ENCODE measurements at places on chromosomes 6 and 20.

DNA sequence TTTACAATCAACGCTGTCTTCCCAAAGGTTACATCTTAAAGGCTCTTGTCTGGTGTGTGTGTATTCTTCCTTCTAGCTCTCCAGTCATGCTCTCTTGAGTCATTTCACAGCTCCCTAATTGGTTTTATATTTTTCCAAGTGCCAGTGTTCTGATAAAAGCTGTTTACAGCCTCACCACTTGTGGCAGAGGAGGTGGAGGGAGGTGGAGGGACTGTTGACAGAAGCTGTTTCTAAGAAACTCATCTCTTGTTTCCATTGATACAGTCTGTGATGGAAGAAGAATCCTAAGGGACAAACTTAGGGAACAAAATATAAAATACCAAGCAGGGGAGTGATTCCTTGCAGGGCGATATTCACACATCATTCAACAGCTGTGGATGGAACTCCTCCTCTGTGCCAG, 64.0 kb downstream of the QRSL1 start:
- DNase-seq, result no peak

DNA sequence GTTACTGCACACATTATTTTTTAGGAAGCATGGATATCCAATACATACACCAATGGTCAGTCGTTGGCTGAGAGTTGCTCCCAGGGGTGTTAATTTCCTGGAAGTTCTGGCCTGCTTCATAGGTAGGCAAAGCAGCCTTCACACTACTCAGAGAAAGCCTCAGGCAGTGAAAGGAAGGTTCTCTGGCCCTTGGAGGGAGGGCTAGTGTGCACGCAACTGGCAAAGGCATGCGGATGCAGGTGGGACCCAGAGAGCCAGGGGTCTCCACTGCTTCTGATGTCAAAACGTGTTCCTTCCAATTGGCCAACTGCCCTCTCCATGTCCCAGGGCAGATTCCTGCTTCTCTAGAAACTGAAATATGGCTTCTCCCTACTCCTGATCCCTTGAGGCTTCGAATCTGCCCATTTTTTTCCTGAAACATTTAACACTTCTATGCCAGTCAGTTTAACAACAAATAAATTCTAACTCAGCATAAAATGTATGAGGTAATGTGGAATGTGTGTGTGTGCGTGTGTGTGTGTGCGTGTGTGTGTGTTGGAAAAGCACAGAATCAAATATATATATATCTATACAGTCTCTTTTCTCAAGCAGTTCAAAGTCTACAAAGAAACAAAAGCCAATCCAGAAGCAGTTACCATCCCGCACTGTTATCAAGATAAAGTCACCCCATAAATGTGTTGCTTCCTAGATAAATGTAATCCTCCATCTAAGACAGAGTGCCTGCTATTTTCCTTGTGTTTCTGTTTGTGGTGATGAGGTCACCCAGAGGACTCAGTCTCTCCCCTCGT, 94.0 kb upstream of the HIVEP1 start:
- DNase-seq, result no peak

DNA sequence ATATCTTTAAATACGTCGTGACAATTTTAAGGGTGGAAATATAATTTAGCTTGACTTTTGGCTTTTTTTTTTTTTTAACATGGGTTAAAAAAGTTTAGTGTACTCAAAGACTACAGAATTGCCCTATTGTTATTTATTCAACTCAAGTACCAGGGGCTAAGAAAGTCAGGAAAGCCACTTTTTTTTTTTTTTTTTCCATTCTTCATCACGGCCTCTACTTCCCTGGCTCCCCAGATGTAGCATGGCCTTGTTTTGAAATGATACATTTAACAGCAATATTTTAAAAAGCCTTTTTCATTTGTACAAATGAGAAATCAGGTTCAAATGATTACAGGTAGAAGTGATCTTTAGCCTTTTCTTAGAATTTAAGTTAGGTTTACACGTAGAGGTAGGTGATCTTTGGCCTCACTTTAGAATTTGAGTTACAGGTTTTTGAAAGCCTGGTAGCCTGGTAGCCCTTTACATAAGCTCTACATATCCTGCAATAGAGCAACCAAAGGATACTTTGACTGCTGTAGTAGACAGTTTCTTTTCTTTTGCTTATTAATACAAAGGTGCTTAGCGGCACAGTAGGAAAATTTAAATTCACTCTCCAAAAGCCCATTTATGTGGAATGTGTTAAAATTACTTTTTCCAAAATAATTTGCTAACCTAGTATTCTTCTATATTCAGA, 160.5 kb upstream of the MMS22L start:
- DNase-seq, result no peak

GRCh38 chr6:18363746-18364145, 23.4 kb upstream of the RNF144B start:
- DNase-seq, result no peak

- no peak for DNase-seq
Measured at GRCh38 chr20:56706867-56707360, 77.8 kb downstream of the TFAP2C start.

GRCh38 chr20:21464916-21465315, 48.9 kb downstream of the NKX2-2 start:
- no peak for DNase-seq

- DNase-seq, result no peak
Measured at GRCh38 chr6:139515511-139515910, 141.1 kb upstream of the CITED2 start.

DNA sequence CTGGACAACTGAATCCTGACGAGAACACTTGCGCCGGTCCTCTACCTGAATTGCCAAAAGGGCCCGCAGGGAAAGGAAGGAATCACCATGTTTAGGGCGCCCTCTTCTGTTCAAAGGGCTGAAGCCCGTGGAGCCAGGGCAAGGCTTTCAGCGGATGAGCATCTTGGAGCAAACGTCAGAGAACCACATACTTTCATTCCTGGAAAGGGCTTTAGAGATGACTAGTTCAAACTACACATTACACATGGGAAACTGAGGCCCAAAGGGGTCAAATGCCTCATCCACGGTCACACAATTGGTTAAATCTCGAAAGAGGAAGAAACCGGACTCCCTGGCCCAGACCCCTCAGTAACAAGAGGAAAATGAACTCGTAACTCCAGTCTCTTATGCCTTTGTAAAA, 11.5 kb upstream of the ZNF133 start:
- DNase-seq, result no peak

DNA sequence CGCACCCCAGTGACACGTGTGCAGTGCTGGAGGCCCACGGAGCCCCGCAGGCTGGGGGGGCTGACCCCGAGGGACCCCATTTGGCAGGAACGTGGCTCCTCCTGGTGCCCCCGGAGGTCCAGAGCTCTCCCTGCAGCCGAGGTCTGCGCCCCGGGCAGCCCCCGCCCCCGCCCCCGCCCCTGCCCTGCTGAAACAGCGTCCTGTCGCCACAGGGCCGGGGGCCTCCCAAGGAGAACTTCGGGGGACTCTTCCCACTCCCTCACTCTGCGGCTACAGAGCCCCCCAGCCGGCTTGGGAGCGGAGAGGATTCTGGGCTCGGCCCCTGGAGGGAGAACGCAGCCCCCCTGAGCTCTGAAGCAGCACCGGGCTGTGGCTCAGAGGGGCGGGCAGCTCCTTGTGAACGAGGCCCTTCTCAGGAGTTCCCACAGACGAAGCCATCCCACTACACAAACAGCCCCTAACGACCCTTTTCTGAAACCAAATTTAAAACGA, 115.2 kb downstream of the DLL1 start:
- DNase-seq, result no peak

DNA sequence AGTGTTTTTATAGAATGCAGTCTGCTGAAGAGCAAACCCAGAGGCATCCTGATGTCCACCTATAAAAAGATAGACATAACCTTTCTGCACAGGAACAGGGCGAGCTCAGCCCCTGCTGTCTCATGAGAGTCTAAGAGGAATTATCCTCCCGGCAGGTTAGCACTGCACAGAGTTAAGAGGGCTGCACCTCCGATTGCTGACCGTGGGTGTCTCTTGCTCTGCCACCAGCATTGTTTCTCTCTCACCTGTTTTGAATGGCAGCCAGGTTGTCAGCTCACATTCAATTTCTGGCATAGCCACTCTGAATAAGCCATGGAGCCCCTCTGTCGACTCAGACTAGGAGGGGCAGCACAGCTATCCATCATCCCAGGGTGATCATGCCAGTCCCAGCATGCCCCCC, 211.2 kb downstream of the PHACTR1 start:
- no peak for DNase-seq

DNA sequence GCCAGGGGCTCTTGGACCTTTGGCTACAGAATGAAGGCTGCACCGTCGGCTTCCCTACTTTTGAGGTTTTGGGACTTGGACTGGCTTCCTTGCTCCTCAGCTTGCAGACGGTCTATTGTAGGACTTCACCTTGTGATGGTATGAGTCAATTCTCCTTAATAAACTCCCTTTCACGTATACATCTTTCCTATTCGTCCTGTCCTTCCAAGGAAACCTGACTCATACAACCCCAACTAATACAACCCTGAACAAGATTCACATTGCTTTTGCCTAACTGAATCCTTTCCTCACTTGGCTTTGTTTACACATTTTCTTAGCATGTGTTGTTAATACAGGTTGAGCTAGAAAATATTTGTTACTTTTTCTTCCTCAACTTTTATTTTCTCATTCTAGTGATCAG, 21.9 kb downstream of the TBXT start:
- no peak for DNase-seq

- DNase-seq, result no peak
Measured at GRCh38 chr6:65524232-65524631, 182.8 kb downstream of the EYS start.

DNA sequence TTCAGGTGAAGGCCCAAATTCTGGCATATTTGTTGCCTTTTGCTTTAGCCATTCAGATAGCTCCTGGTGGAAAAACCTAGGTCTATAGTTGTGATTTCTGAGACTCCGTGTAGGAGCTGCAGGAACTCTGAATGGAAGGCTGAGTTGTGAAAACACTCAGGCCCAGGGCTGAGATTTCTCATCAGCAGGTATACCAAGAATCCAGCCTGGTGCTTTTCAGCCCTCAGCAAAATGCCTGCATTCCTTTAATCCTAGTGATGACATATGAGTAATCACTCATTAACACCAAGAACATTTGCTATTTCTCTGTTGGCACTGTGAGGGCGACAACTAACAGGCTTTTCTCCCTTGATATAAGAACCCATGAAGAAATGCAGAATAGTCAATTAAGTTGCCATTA, 546.1 kb upstream of the MAN1A1 start:
- no peak for DNase-seq

DNA sequence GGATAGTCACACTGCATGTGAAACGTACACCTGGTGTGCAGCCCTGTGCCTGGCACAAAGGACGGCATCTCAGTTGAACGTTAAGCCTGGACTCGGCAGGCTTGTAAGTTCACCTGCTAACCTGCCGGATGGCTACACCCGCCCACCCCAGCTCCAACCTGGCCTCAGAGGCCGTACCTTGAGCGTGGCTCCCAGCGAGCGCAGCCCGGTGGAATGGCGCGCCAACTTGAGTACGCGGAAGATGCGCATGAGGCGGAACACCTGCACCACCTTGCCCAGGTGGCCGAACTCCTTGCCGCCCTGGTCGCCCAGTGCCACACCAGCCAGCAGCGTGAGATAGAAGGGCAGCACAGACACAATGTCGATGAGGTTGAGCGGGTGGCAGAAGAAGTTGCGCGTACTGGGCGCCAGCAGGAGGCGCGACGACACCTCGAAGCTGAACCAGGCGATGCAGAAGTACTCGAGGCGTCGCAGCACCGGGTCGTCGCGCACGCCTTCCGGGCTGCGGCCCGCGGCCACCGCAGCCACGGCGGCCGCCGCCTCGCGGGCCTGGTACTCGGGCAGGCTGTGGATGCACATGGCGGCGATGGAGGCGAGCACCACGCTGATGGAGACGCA, 3.3 kb downstream of the KCNS1 start:
- DNase-seq, result no peak

DNA sequence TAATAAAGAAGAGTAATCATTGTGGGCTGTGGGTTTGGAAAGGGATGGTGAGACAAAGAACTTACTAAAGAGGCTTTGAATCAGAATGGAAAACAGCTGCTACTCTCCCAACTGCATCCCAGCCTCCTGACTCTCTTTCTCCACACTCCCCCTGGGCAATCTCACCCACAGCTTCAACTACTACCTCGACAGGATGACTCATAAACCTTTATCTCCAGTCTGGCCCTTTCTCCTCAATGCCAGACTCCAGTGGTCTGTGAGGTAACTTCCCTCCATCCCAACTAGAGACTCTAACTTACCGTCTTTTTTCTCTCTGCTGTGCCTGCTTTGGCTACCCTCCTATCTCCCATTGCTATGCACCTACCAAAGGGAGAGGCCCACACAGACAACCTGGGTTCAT, 135.3 kb upstream of the RREB1 start:
- no peak for DNase-seq

DNA sequence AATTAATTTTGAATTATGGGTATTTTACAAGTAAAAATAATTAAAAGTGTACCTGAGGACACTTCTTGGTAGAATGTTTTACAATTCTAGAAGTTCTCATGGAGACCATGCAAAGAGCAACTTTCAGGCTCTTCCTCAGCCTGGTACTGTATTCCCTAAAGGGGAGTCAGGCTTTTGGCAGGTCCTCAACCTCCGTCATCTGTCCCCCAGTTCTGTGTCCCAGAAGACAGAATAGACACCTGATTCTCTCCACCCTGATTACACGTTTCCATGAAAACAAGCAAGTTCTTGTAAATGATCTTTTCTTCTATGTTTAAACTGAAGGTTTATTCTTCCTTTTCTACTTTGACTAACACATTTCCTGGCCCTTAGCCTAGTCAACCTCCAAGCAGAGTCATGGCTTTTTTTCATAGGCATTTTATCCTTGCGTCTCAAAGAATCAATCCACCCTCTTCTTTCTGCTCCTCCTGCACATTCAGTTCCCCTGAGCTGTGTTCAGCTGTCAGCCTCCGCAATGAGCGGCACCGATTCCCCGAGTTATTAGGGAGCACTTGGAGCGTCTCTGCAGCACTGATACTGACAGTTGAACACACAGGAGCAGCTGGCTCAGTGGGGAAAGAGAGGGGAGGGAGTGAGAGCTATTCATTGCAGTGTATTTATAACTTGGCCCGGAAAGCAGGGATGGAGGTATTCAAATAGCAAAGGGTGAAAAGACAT, 1082.4 kb upstream of the MAP3K7 start:
- peak; percentile 64 for DNase-seq

GRCh38 chr6:21828704-21829103, 235.2 kb downstream of the SOX4 start:
- DNase-seq, result no peak

DNA sequence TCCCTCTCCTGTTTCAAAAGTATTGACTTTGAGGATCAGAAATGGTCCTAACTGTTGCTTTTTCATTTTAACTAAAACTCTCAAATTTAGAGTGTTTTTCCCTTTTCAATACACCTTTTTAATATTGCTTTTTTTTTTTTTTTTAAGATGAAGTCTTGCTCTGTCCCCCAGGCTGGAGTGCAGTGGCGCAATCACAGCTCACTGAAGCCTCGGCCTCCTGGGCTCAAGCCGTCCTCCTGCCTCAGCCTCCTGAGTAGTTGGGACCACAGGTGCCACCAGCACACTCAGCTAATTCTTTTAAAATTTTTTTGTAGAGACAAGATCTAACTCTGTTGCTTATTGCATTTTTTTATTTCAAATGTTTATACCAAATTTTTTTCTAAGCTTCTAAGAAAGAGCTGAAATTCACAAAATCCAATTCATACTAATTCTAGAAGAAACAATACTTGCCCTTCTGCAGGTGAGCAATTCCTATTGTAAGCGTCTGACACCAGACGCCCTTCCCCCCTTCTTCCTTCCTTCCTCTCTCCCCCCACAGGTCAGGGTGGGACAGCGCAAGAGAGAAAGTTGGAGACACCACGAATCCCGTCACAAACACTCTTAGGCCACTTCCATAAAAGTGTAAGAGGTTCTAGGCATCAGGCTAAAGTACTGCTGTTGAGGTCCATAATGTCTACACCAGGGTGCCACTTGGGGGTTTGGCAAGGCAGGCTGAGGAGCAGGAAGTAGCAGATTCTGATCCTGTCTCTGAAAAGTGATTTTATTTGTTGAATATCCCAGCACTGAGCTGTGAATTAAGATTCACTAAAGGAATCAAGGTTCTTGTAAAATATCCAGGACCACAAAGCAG, 12.8 kb downstream of the DLL1 start:
- no peak for DNase-seq

All from cerebellar nuclear complex (tissue), 1 donor.